Retinal pigment epithelial cell (primary cell): ENCODE measurements at places on chromosomes 16 and 17.

- no peak for DNase-seq
These were observed 17.6 kb downstream of the PEMT start for GRCh38 chr17:17573912-17574311.

- no peak for DNase-seq
These were observed 6.2 kb downstream of the PSMD12 start for GRCh38 chr17:67359960-67360791.

GRCh38 chr17:73689596-73690275 lies 45.5 kb upstream of the SDK2 start:
- DNase-seq, result no peak

DNA sequence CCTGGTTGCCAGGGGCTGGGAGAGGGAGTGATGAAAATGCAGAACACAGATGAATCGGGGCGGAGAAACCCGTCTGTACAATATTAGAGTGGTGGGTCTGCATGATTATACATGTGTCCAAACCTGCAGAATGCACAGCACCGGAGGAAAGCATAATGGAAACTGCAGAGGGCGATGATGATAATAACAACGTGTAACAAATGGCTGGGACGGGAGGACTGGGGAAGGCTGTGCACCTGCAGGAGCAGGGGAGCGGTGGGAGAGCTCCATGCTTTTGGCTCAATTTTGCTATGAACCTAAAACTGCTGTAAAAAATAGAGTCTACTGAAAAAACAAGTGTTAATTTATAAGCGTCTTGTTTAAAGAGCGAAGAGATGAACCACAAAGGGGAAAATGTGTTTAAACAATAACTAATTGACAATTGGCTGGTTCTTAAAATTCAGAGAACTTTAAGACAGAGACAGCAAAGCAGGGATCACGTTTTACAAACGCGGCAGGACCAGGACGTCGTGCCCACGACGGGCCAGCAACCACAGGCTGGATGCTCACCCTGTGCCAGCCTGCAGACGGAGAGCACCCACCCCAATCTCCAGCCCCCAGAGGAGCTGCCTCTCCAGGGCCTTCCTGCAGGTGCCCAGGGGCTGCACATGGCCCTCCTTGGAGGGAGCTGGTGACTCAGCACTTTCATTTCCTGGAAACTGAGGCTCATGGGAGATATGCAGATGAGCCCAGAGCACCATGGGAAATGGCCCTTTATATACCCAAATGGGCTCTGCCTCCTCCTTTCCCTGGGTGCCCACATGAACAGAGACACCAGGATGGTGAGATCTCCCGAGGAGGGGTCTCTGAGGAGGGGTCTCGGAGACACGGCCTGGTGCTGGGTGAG lies at the start of gene TEX19:
TEX19 (plus strand) TSS at position 783 of the 886 bp plus-strand sequence. CDS start 2,904 bp downstream, outside the sequence.
- DNase-seq, result no peak

DNA sequence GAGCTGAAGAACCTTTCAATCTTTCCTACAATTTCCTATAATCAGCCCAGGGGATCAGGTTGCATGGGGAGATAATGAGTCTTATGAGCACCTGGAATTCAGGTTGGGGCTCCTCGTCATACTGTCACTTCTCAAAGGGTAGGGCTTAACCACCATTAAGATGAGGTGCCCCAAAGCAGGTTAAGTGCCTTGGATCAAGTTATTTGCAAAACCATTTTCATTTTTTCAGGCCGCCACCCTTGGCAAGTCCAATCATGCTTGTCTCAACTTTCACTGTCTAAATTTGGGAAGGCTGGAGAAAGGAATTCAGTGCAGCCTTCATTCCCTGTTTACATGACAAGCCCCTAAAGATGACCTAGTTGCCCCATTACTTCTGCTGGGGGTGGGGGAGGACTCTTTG lies 44.9 kb upstream of the TANGO6 start:
- DNase-seq, result no peak

DNA sequence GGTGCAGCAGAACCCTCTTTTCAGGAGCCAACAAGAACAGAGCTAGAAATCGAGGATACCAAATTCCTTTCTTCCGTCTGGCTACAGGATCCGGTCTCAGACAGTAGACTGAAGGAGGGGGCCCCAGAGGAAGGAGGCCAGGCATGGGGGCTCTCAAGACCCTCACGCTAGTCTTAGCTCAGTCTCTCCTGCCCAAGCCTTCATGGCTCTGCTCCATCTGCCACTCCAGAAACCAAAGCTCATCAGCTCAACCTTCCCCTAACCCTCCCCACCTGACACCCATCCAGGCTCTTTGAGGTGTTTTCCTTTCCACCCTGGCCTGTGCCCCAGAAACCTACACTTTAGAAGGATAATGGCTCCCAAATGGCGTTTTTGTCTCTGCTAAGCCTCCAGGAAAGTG lies 6.2 kb upstream of the TMEM92 start:
- no peak for DNase-seq

DNA sequence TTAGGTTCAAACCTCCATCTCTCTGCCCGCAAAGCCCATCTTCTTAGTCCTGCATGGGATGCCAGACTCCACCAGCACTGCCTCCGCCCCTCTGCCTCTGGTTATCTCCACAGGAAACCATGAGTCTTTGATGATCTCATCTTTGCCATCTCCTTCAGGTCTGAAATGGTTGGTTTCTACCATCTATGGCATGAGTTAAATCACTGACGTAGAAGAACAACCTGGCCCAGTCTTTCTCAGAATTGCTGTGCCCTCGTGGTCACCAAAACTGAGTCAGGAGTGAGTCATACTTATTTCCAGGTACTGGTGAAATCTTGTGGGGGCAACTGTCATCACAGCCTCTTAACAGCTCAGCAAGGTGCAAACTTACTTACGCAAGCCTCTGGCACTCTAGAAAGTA lies 468.7 kb upstream of the C16orf82 start:
- DNase-seq, result no peak
